ENCODE measurements at places on chromosomes 7 and 10.
A peak's percentile ranks its signal among the peaks of the same experiment; 100 is the strongest.

DNA sequence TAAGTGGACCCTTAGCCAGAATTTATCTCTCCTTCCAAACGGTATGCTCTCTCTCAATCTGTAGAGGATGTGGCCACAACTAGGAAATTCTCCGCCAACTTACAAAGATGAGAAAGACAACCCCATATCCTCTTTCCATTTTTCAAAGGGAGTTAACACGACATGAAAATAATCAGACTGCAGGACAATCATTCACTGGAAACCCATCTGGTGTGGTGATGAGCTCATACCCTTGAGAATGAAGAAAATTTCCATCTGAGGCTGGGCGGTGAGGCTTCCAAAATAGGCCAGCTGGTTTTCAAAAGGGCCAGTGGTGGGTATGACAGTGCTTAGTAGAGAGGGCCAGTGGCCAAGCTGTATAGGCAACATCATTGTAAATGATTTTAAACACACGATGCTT lies 369.6 kb downstream of the FRMD4A start:
- no peak for DNase-seq

- DNase-seq = no peak
Observed at GRCh38 chr10:131112691-131113090, 198.8 kb downstream of the TCERG1L start.

- DNase-seq = no peak
Observed at GRCh38 chr10:25633542-25633941, 300.5 kb upstream of the MYO3A start.

DNA sequence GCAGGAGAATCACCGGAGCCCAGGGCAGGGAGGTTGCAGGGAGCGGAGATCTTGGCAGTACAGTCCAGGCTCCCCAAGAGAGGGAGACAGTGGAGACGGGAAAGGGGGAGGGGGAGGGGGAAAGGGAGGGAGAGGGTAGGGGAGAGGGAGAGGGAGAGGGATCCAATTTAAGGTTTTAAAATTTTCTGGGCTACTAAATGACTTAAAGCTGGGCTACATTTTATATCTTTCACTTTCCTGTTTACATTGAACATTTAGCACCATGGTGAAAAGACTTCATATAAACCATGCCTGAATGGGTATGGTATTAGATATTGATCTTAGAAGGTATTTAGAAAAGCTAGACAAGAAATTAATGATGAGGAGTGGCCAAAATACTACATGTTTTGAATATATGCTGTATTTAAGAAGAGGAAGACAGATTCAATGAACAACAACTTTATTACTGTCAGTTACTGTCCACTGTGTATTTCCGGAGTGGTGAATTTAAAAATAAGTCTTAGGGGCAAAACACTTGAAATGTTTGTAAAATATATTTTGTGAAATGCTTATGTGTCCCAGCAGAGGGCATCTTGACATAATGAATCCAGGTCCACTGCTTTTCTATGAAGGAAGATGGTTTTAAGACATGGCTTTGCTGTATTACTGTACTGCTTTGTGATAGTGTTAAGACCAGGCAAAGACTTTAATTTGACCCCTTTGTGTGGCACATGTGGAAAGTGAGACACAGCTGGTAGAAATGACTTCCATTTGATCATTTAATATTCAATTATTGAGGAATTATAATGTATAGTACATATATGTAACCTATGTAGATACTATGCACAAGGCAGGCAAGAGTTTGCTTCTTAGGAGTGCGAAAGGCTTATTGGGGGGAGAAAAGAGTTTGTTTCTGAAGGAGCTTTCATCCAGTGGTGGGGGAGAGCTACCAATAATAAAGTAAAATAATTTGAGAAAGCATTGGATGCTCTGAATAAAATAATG lies 52.8 kb downstream of the NRF1 start:
- DNase-seq = peak; percentile 25

DNA sequence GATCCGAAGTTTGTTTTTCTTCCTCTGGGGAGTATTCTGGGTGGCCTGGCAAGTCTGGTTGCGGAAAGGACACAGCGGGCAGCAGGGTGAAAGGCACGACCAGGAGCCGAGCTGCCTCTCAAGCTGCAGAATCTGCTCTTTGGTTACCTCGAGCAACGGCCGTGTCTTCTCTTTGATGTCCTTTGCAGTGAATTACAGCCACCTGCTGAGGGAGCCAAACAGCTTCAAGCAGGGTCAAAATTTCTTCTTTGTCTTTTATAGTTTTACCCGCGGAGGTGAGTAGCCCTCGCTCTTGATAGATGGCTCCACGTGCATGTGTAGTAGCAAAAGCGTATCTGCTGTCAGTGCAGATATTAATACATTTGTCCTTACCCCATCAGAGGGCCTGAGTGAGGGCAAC lies 177.3 kb upstream of the MBL2 start:
- DNase-seq = no peak

- no peak for DNase-seq
Observed at GRCh38 chr10:129542589-129542988, 75.5 kb downstream of the MGMT start.

GRCh38 chr7:114802632-114803031 lies 119.3 kb upstream of the MDFIC start:
- no peak for DNase-seq

DNA sequence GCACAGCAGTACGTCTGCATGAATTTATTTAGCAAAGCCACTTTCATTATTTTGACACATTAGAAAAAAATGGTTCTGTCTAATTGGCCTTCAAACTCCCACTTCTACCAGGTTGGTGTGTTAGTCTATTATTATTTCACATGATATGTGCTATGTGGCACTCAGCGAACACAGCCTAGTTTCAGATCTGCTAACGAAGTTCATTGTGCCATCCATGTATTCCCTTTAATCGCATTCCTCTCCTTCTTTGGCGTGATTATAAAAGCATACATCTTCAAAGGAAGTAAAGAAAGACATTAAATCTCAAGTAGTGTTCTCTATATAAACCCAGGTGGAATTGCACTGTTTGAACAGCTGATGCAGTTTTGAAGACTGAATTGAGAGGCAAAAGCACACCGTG lies 96.4 kb upstream of the CACNA2D1 start:
- DNase-seq = no peak

GRCh38 chr10:30784524-30784896 lies 155.0 kb upstream of the LYZL2 start:
- peak; percentile 23 for DNase-seq

GRCh38 chr10:68628576-68629127 lies 68.5 kb downstream of the TET1 start:
- peak; percentile 21 for DNase-seq

GRCh38 chr10:111986079-111986478 lies 197.5 kb downstream of the GPAM start:
- DNase-seq = no peak

DNA sequence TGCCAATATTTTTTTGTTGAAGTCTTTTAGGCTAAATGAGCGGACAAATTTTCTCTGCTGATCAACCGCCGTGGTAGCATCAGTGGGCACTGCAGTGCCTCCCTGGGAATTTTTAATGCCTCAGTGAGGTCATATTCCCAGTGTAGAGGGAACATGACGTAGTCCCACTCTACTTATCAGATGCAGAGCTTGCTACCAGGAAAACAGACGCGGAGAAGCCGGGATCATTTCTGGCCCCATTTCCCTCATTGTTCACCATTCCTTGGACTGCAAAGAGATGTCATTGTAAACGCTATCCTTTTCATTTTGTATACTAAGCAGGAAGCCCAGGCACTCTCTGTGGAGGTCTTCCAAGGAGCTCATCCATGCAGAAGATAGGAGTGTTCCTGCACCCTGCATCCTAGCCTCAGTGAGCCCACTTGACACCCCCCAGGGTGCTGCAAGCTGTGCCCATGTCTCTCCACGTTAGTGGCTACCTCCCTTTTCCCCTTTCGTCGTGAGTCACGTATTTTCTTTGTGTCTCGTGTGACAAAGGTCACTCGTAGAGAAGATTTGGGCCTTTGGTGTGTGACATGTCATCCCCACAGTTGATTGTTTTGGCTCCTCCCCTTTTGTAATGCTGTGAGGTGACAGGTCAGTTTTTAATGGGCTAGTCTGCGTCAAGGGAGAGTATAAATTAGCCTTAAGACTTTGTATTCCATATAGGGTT lies 145.5 kb downstream of the TCF7L2 start:
- no peak for DNase-seq

- DNase-seq = no peak
Observed at GRCh38 chr10:76784076-76784475, 853.5 kb downstream of the KCNMA1 start.

DNA sequence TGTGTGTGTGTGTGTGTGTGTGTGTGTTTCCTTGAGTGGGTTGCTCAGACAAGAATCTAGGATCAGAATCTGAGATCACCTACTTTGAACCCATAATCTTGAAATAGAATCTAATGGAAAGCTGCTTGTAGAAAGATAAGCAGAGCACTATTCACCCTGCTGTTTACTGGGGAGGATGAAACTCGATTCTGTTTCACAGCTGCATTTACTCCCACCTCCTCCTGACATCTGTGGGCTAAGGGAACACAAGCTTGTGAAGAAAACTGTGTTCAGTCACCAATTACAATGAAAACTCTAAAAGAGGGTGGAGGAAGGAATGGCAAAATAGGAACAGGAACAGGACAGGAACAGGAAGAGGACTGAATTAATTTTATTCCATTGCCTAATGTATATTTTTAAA lies 269.5 kb downstream of the TSPAN12 start:
- DNase-seq = no peak

DNA sequence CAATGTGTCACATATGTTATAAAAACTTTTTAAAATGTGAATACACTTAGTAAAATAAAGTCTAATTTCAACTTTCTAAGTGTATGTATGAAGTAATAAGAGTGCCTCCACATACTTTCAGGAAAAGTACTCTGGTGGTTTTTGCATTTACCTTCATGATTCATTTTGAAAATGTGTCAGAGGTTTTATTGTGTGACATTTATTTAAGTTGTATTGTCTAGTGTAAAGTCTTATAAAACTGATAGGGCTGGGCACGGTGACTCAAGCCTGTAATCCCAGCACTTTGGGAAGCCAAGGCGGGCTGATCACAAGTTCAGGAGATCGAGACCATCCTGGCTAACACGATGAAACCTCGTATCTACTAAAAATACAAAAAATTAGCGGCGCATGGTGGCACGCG lies 226.5 kb downstream of the ITGB1 start:
- DNase-seq = no peak

DNA sequence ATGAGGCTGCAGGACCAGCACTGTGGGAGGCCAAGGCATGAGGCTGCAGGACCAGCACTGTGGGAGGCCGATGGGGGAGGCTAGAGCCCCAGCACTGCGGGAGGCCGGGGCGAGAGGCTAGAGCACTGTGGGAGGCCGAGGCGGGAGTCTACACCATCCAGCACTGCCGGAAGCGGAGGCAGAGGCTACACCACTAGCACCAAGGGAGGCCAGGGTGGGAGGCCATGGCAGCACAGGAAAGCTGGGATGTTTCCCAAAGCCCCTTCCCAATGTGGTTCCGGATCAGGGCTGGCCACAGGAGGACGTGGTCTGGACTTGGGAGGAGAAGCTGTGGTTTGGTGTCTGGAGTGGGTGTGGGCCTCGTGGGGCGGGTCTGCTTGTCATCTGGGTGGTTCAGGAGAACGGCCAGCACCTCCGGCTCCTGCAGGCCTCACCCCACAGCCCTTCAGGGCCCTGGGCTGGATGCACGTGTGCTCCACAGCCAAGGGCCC lies 43.6 kb downstream of the PDGFA start:
- DNase-seq = no peak

- peak; percentile 24 for DNase-seq
Observed at GRCh38 chr7:135993950-135994349, 16.8 kb upstream of the MTPN start.

GRCh38 chr7:1113548-1113885 lies 25.6 kb downstream of the GPER1 start:
- no peak for DNase-seq

DNA sequence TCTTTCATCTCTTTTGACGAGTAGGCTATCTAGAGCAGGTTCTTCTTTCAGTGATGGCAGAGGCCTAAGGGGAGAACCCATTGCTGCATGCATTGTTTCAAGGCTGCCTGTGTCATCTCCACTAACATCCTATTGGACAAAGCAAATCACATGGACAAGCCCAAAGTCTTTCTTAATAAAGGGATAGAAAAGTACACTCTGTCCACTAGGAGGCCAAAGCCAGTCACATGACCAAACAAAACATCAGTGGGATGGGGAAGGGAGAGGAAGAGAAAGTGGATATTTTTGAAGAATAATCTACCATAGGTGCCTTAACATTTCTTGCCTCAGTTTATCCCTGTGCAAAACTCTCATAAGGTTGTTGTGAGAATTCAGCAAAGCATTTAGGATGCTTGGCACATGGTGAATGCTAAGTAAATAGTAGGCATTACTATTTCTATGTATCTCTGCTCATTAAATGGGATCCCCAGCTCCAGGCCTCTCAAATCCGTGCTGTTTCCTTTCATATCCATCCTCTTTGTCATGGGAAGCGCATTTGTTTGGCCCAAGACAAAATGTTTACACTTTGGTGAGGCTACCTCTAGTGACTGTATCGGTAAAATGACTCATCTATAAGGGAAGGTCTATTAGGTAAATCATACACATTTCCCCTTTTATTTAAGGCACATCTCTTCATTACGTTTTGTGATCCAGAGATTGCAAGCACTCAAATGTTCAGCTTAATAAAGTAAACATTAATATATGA lies 16.7 kb upstream of the CADPS2 start:
- DNase-seq = no peak

DNA sequence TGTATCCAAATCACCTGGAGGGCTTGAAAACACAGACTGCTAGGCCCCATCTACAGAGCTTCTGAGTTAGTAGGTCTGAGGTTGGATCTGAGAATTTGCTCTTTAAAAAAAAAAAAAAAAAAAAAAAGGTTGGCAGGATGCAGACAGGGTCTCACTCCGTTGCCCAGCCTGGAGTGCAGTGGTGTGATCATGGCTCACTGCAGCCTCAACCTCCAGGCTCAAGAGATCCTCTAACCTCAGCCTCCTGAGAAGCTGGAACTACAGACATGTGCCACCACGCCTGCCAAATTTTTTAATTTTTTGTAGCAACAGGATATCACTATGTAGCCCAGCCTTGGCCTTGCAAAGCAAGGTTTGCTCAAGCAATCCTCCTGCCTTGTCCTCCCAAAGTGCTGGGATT lies 8.0 kb downstream of the GDI2 start:
- no peak for DNase-seq

GRCh38 chr7:2022021-2022409 lies 210.7 kb downstream of the MAD1L1 start:
- DNase-seq = no peak

DNA sequence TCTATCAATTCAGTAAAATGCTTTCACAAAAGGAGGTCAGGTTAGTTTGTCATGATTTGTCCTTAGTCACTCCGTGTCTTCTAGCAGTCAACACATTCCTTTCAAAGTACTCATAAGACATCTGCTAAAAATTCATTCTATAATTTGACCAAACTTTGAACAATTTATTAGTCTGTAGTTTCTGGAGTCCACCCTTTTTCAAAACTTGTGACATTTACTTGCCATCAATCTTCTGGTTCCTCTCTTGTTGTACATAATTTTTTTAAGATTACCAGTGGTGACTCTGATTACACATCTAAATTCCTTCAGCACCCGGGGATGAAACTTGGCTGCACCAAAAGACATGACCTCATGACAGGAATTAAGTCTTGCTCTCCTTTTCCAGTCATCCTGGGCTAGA lies 130.1 kb downstream of the NEBL start:
- no peak for DNase-seq

Measured in CD4-positive, alpha-beta T cell treated with Interleukin-21 for 1 hour (primary cell).